ENCODE measurements at places on chromosomes 6 and 20. TPM values are rescaled to one million over a fixed set of nuclear protein-coding genes. Genes with fewer than 3 reads are reported as not detected.

GRCh38 chr20:45835329-45835765 lies 1.7 kb downstream of the SNX21 start:
- no peaks in the 10 kb centered on the region for H3K27me3 ChIP-seq
- DNase-seq = no peak
- H3K36me3 ChIP-seq = no peaks in the 10 kb centered on the region
- H3K4me3 ChIP-seq = no peak overlapping the region
- no peak overlapping the region for H3K27ac ChIP-seq
- H3K4me1 ChIP-seq = peaks cover 35% of the 10 kb centered on the region

- peaks cover 8% of the 10 kb centered on the region for H3K4me1 ChIP-seq
- no peaks in the 10 kb centered on the region for H3K27me3 ChIP-seq
- no peaks in the 10 kb centered on the region for H3K36me3 ChIP-seq
- DNase-seq = no peak
These were observed 3.5 kb upstream of the GRM4 start for GRCh38 chr6:34149452-34149810.

- 0 out of 2 replicates have a peak, but pooled peaks cover 2% of the 10 kb centered on the region for H3K27me3 ChIP-seq
- DNase-seq = no peak
- no peak overlapping the region for H3K27ac ChIP-seq
- H3K36me3 ChIP-seq = no peaks in the 10 kb centered on the region
- H3K4me1 ChIP-seq = no peaks in the 10 kb centered on the region
- no peak overlapping the region for H3K4me3 ChIP-seq
These were observed 288.5 kb downstream of the PRL start for GRCh38 chr6:22008248-22008836.

DNA sequence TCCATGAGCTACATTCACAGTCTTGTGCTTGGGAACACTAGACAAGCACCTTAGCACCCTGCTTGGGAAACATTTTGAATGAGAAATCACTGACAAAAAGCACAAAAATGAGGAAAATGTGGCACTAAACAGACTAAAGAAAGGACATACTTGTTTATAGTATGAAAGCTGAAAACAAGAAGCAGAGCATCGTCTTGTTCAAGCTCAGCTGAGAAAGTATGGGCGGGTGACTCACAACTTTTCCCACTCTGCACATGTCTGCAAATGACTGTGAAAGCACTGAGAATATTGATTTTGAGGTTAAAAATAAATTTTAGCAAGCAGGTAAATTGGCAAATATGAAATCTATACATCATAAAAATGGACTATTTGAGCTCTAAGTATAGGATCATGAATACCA lies 725.3 kb downstream of the COL12A1 start:
- DNase-seq = no peak
- H3K36me3 ChIP-seq = no peaks in the 10 kb centered on the region
- H3K27me3 ChIP-seq = no peaks in the 10 kb centered on the region
- H3K27ac ChIP-seq = no peak overlapping the region
- H3K4me1 ChIP-seq = no peaks in the 10 kb centered on the region
- H3K4me3 ChIP-seq = no peak overlapping the region

GRCh38 chr6:148827416-148828045 lies 80.7 kb downstream of the UST start:
- no peaks in the 10 kb centered on the region for H3K27me3 ChIP-seq
- H3K4me3 ChIP-seq = no peak overlapping the region
- H3K27ac ChIP-seq = no peak overlapping the region
- H3K4me1 ChIP-seq = no peaks in the 10 kb centered on the region
- no peak for DNase-seq
- no peaks in the 10 kb centered on the region for H3K36me3 ChIP-seq

- peaks cover 32% of the 10 kb centered on the region for H3K4me1 ChIP-seq
- no peaks in the 10 kb centered on the region for H3K27me3 ChIP-seq
- H3K36me3 ChIP-seq = peaks cover 32% of the 10 kb centered on the region
- DNase-seq = no peak
- no peak overlapping the region for H3K27ac ChIP-seq
These were observed 7.7 kb downstream of the VPS52 start for GRCh38 chr6:33264015-33264414.

- H3K36me3 ChIP-seq = no peaks in the 10 kb centered on the region
- no peaks in the 10 kb centered on the region for H3K4me1 ChIP-seq
- H3K27ac ChIP-seq = no peak overlapping the region
- H3K27me3 ChIP-seq = no peaks in the 10 kb centered on the region
- DNase-seq = no peak
- H3K4me3 ChIP-seq = no peak overlapping the region
These were observed 20.2 kb downstream of the MMP24 start for GRCh38 chr20:35246723-35247122.

GRCh38 chr6:113437566-113437965 lies 419.6 kb upstream of the MARCKS start:
- H3K4me3 ChIP-seq = no peak overlapping the region
- DNase-seq = no peak
- H3K27me3 ChIP-seq = no peaks in the 10 kb centered on the region
- H3K4me1 ChIP-seq = no peaks in the 10 kb centered on the region
- H3K27ac ChIP-seq = no peak overlapping the region

DNA sequence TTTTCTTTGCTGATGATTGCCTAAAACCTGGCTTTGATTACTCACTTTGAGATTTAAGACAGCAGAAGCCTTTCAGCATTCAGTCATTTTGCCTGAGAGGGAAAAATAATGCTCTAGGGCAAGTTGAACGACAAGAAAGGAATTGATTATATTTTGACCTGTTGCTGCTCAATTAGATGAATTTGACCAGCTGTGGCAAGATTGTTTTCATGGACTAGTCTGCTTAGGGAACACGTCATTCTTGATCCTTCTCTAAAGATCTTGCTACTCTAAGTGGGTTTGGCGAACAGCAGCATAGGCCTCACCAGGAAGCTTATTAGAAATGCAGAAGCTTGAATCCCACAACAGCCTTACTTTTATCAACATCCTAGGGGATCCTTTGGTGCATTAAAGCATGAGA lies 59.7 kb upstream of the PHACTR1 start:
- H3K36me3 ChIP-seq = no peaks in the 10 kb centered on the region
- H3K4me1 ChIP-seq = no peaks in the 10 kb centered on the region
- H3K27ac ChIP-seq = no peak overlapping the region

DNA sequence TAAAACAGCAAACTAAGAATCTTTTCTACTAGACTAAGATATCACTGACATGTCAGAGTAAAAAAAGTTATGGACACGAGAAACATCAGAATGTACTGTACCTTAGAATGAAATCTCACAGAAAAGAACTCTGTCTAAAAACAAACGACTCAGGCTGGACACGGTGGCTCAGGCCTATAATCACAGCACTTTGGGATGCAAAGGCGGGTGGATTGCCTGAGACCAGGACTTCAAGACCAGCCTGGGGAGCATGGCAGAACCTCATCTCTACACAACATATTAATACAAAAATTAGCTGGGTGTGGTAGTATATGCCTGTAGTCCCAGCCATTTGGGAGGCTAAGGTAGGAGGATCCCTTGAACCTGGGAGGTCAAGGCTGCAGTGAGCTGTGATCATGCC lies 122.6 kb downstream of the PRND start:
- H3K27ac ChIP-seq = no peak overlapping the region
- no peaks in the 10 kb centered on the region for H3K27me3 ChIP-seq
- H3K4me3 ChIP-seq = no peak overlapping the region
- H3K4me1 ChIP-seq = no peaks in the 10 kb centered on the region
- no peak for DNase-seq
- no peaks in the 10 kb centered on the region for H3K36me3 ChIP-seq

DNA sequence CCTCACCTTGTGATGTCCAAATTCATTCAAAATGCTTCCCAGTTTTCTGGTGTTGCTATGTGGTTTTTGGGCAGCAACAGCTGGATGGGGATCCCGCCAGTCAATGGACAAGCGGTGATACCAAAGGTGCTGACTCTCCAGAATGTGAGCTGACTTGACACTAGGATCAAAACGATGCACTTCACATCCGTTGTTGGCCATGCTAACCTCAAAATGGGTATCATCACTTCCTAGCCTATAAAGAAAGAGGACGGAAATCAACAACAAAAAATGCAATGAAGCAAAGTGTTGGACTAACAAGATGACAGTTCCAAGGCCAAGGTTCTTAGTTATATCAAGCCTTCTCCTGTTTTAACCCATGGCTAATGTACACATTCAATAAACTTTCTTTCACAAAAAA lies 59.2 kb downstream of the METTL24 start:
- H3K36me3 ChIP-seq = no peaks in the 10 kb centered on the region
- peaks cover 44% of the 10 kb centered on the region for H3K27me3 ChIP-seq
- no peak overlapping the region for H3K4me3 ChIP-seq
- H3K27ac ChIP-seq = no peak overlapping the region

DNA sequence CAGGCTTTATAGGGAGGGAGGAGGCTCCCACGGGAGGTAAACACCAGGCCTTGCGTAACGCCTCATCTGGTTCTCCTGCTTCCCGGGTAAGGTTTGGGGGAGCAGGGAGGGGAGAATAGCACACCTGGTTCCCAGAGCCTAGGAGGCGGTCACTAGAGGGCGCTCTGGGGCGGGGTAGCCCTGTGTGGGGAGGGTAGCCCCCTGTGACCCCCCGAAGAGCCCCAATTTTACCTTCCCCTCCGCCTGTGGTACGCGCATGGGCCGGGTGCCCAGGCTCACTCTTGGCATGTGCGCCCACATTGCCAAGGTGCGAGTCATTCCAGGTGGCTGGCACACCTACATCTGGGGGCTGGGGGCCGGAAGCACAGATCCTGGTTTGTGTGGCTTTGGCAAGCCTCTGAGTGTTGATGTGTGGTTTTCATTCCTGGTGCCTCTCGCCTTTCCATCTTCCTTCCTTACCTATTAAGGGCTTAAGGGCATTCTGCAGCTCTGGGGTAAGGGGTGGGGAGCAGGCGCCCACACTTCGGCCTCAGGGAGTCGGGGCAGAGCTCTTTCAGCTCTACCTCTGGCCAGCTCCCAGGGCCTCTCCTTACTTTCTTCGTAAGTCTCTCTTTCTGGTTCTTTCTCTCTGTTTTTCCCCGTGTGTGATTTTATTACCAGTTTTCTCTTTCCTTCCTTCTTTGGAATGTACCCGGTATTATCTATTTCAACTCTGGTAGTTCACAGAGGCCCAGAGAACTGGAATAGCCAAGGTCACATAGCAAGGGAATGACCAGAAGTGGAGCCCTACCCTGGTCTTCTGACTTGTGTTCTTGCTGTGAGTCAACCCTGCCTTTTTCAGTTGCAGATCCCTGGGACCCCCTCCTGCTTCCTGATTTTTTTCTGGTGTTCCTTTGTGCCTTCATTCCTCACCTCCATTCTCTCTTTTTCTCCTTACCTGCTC lies 492 bp upstream of the RNF39 start:
- no peaks in the 10 kb centered on the region for H3K27me3 ChIP-seq
- H3K4me3 ChIP-seq = no peak overlapping the region
- H3K36me3 ChIP-seq = no peaks in the 10 kb centered on the region
- peaks cover 19% of the 10 kb centered on the region for H3K4me1 ChIP-seq

DNA sequence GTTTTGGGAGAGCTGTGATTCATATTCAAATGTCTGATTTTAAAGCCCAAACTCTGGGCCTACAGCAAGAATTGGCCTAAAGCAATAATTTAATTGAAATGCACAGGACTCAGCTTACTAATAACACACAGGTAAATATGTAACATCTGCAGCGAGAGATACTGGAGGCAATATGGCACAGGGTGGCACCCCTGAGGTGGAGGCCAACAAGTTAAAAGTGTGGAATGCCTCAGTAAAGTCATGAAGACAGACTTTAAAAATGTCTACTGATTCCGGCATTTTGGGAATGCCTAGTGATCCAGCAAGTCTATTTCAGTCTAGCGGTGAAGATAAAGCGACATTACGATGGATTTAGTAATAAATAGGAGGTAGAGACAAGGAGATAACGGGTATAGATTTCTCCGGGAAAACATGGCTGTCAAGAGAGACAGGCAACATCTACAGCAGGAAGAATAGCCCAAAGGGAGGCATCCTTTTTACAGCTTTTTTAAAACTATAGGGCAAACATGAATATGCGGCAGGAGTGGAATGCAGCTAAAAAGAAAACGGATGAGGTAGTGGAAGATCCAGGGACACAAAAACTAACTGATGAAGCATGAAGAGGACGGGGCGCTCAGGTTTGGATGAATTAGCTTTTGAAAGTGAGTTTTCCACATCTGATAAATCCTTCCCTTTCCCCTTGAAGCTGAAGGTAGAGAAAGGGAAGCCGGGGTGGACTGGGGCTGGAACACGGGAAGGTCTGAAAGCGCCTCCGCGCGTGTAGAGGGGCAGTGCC lies 1.2 kb downstream of the NANP start:
- no peaks in the 10 kb centered on the region for H3K36me3 ChIP-seq
- no peak for DNase-seq
- peak overlapping the region; percentile 98 for H3K27ac ChIP-seq

- H3K4me3 ChIP-seq = no peak overlapping the region
- H3K27me3 ChIP-seq = peaks cover 10% of the 10 kb centered on the region
- no peak overlapping the region for H3K27ac ChIP-seq
- DNase-seq = no peak
- H3K4me1 ChIP-seq = no peaks in the 10 kb centered on the region
- H3K36me3 ChIP-seq = no peaks in the 10 kb centered on the region
These were observed 141.1 kb downstream of the BMP5 start for GRCh38 chr6:55734256-55734655.

DNA sequence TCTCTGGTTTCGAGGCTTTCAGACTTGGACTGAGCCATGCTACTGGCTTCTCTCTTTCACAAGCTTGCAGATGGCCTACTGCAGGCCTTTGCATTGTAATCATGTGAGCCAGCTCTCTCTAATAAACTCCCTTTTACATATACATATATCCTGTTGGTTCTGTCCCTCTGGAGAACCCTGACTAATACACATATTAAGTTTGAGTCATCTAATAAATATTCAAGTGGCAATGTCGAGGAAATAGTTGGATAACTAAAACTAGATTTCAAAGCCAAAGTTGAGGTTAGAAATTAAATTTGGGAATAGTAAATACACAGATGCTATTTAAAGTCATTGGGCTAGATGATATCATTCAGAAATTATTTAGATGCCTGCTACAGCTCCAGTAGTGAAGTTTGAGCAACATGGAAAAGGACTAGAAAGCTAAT lies 1343.4 kb downstream of the GRIK2 start:
- H3K4me1 ChIP-seq = no peaks in the 10 kb centered on the region
- no peak for DNase-seq
- H3K36me3 ChIP-seq = no peaks in the 10 kb centered on the region
- H3K4me3 ChIP-seq = no peak overlapping the region

DNA sequence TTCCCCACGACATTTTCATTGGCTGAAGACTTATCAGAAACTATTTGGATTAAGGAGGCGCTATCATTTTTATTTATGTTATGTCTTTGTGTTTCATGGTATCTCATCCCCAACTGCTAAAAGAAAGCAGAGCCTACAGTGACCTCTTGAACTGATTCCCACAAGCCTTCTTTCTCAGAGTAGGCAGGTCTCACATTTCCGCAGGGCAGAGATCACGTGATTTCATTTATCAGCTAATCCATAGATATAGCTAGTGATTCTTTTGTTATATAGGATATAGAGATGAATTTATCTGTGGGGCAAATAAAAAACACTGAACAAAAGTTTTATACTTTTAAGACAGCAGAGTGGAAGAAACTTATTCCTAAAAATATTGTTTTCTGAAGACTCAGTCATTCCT lies 25.0 kb upstream of the POPDC3 start:
- H3K27ac ChIP-seq = no peak overlapping the region
- H3K36me3 ChIP-seq = no peaks in the 10 kb centered on the region
- H3K4me1 ChIP-seq = peaks cover 10% of the 10 kb centered on the region

IL17F gene
- total RNA-seq = not detected

TULP4 gene
- total RNA-seq = 70.8 TPM

HDGFL1 gene
- not detected for total RNA-seq

CCN2 gene
- total RNA-seq = 3.1 TPM

FAM209B gene
- total RNA-seq = not detected

MCCD1 gene
- not detected for total RNA-seq

ALDH8A1 gene
- total RNA-seq = 1.4 TPM

RCAN2 gene
- 0.57 TPM for total RNA-seq

DYNLT2 gene
- total RNA-seq = 1.5 TPM
